K562 (cell line): ENCODE measurements at places on chromosomes 6 and 20.

DNA sequence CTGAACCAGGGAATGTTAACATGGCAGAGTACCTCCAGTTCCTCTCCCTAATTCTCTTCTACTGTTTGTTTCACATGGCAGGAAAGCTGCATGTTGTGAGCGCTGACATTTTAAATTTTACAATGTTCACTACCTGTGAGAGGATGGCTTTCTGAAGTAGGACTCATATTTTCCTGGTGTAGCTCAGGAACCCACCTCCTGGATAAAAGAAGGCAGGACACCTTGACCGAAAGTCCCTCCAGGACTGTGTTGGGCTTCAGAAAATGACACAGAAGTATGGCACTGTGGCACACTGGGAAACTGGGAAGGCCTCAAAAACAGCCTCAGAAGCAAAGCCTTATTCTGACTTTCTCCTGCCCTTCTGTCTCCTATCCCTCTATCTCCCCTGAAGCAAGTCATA is 33.3 kb downstream of the PTPRK start:
- DNase-seq, result no peak

DNA sequence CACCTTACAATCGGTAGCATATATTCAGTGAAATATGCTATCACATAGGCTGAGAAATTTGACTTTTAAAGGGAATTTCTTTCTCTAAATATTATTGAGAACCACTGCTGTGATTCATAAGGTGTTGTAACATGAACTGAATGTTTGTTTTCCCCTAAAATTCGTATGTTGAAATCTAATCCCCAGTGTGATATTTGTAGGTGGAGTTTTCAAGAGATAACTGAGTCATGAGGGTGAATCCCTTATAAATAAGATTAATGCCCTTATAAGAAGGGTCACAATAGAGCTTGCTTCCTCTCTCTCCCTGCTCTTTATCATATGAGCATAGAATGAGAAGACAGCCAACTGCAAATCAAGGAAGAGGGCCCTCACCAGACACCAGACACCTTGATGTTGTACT is 64.8 kb downstream of the LMBRD1 start:
- DNase-seq, result no peak

- no peak for DNase-seq
Observed at GRCh38 chr6:98808541-98809210, 25.7 kb upstream of the POU3F2 start.

DNA sequence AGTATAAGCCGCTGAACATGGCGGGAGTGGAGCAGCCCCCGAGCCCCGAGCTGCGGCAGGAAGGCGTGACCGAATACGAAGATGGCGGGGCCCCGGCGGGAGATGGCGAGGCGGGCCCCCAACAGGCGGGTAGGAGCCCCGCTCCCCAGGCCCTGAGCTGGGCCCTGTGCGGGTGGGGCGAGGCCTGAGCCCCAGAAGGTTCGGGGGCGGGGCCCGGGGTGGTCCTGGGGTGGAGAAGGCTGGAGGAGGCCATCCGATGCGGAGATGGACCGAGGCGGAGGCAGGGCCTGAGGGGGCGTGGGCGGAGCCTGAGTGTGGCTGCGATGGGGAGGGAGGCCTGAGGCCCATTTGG is 7.1 kb downstream of the L3MBTL1 start:
- DNase-seq, result peak; percentile 58

DNA sequence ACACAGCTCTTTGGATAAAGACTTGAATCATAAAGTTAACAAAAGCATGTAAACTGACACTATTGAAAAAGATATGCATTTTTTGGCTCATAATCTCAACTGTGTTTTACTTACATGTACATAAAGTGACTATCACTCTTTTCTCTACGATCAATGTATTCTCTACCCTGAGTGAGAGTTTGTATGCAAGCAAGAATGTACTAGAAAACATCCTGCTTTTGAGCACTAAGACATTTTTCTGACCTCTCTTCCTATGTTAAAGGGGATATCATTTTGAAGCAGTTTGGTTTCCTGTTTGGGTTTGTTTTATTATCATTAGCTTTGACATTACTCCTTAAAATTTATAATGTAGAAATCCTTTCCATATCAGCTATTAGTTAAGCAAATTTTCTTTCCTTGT is 910.8 kb downstream of the C6orf118 start:
- no peak for DNase-seq

GRCh38 chr6:13216236-13217014 is 111.9 kb downstream of the TBC1D7 start:
- DNase-seq, result no peak

- DNase-seq, result no peak
Observed at GRCh38 chr6:132490024-132490423, 22.9 kb downstream of the STX7 start.

- no peak for DNase-seq
Observed at GRCh38 chr6:134575221-134575620, 257.3 kb upstream of the SGK1 start.

- DNase-seq, result peak; percentile 85
Observed at GRCh38 chr6:43496370-43497128, 13.6 kb downstream of the LRRC73 start.

GRCh38 chr20:31560746-31561598 is 44.1 kb upstream of the ID1 start:
- no peak for DNase-seq

DNA sequence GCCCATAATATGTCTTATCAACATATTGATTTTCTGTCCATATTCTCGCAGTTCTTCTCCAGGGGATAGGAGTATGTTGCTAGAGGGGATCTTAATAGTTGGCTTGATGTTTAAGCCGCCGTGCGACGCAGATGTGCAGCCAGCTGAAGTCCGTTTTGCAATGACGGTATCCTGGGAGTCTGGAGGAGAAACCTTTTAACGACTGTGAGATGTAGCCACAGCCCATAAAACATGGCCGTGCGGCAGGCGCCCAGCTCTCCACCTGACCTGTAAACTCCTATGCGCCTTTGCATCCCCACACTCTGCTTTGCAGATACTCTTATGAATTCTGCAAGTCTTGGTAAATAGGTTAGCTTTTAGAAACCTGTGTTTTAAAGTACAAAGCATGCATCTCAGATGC is 36.9 kb downstream of the BMP6 start:
- no peak for DNase-seq

- DNase-seq, result no peak
Observed at GRCh38 chr6:56329271-56330050, 82.1 kb upstream of the COL21A1 start.

- no peak for DNase-seq
Observed at GRCh38 chr6:13159300-13159699, 169.0 kb downstream of the TBC1D7 start.

DNA sequence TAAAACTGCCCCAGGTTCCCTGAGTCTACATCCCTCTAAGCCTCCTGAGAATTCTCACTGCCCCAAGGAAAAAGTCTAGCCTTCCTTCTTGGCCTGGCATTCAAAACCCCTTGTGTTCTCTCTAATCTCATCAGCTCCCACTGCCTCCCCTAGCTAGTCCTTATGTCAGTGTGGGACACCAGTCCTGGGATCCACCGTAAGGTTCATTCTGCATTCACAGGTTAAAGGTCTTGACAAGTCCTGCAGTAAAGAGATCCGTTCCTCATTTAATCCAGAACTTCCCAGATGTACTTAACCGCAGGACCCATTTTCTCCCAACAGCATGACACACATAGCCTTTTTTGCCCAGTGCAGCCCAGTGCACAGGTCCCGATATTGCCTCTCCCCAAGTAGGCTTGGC is 11.6 kb downstream of the MAPK13 start:
- DNase-seq, result peak; percentile 2

- no peak for DNase-seq
Observed at GRCh38 chr6:13684855-13685254, 26.8 kb downstream of the RANBP9 start.

DNA sequence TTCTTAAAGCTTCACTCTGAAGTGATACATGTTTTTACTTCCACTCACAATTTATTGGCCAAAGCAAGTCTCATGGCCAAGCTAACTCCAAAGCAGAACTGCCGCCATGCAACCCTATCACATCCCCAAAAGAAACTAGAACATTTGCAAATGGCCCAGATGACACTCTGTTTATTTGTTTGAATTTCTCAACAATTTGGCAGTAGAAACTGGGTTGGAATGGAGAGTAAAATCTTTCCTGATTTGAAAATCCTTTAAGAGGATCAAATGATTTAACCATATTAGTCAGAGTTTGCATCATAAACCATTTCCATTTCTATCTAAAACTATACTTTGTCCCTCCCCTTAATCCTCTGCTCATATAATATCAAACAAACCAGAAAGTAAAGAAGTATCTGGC is 39.1 kb upstream of the E2F3 start:
- no peak for DNase-seq

- no peak for DNase-seq
Observed at GRCh38 chr20:63876489-63877036, 11.5 kb downstream of the TPD52L2 start.

GRCh38 chr6:118844915-118845314 is 49.0 kb upstream of the ASF1A start:
- DNase-seq, result no peak

DNA sequence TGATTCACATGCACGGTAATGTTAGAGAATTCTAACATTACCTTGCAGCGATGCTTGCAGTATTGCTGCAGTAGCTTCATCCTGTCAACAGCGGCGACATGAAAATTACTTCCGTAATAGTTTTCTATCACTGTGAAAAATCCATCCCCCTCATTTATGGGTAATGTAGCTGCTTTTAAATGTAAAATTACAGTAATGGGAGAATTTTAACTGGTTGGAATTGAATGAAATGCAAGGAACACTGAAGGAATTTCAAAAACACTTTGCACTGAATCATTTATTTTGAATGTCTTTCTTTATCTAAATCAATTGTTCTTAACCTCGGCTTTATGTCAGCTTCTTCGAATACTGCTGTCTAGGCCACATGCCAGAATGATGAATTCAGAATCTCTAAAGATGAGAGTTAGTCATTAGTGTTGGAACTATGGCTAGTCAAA is 102.4 kb upstream of the HIVEP1 start:
- no peak for DNase-seq

DNA sequence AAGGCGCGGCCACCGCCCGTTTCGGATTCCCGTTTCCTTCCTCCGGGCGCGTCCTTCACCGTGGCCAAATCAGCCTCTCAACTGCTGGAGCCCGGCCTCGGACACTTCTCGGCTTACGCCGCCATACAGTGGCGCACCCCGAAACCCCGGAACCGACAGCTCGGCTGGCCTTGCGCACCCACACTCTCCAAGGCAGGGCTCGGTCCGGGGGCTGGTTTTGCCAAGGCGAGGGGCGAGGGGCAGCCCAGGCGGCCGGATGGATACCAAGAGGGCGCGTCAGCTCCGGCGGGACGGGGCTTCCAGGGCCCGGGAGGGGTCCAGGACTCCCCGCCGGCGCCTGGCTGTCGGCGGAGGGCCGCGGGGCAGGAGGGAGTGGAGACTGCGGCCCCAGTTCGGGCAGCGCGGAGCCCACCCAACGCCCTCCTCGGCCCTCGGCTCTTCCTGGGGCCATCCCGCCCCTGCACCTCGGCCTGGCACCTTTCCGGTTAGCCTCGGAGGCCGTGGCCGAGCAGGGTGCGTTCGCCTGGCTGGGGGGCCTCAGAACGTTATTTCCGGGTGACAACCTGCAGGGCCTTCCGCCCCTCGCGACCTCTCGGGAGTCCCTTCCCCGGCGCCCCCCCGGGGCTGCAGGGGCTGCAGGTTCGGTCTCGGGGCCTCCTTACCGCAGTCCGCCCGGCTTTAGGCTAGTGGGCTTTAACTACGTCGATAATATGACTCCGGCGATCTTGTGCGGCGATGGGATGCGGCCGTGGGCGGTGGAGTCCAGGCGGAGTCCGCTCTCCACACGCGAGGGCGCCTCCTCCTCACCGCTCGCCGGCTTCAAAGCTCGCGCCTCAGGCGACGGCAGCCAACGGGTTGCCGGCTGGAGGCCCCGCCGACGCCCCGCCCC is 697 bp upstream of the CEP43 start:
- DNase-seq, result peak; percentile 45
